Tracheal epithelial cell (primary cell): ENCODE measurements at places on chromosomes 5 and 9. TPM values are rescaled to one million over a fixed set of nuclear protein-coding genes. Genes with fewer than 3 reads are reported as not detected.

The ITGA1 gene
- 1.4 and 3.4 TPM in 2 replicates for total RNA-seq

The MGAT4B gene
- 217 and 225 TPM in 2 replicates for total RNA-seq

The PCDHGA5 gene
- total RNA-seq, result 0.24 TPM in 1 of 2 replicates, not detected in the other

The SLC34A1 gene
- total RNA-seq, result 0.43 TPM in 1 of 2 replicates, not detected in the other

The NEUROG1 gene
- total RNA-seq, result not detected in 2 replicates

The SLC31A2 gene
- 27.1 and 85.3 TPM in 2 replicates for total RNA-seq

The PNPLA7 gene
- 0.21 and 0.24 TPM in 2 replicates for total RNA-seq

The ZDHHC11B gene
- total RNA-seq, result under 0.01 and 0.24 TPM in 2 replicates

The PCDHA12 gene
- total RNA-seq, result 0.21 and 0.48 TPM in 2 replicates

The DCTN4 gene
- 26.7 and 39.9 TPM in 2 replicates for total RNA-seq

The GRM6 gene
- total RNA-seq, result not detected in 2 replicates

The RASGRF2 gene
- 0.21 and 1.7 TPM in 2 replicates for total RNA-seq

The SLC46A2 gene
- not detected in 2 replicates for total RNA-seq

The ACTL7A gene
- not detected in 2 replicates for total RNA-seq

The RHOBTB3 gene
- 24.3 and 31.1 TPM in 2 replicates for total RNA-seq

The ENDOG gene
- total RNA-seq, result 79.5 and 82.5 TPM in 2 replicates

The KIF27 gene
- total RNA-seq, result 2.8 and 3.9 TPM in 2 replicates

The GLIPR2 gene
- under 0.01 and 14.5 TPM in 2 replicates for total RNA-seq

The RXRA gene
- 21.2 and 40.9 TPM in 2 replicates for total RNA-seq

The WDR38 gene
- total RNA-seq, result not detected in 2 replicates

The PCDHGA6 gene
- under 0.01 and 0.24 TPM in 2 replicates for total RNA-seq

The GPX8 gene
- 19.2 and 21.0 TPM in 2 replicates for total RNA-seq

The NTNG2 gene
- total RNA-seq, result under 0.01 and 0.24 TPM in 2 replicates

The STKLD1 gene
- total RNA-seq, result 0.48 TPM in 1 of 2 replicates, not detected in the other

The QRFP gene
- not detected in 2 replicates for total RNA-seq

The PCDHGC4 gene
- total RNA-seq, result under 0.01 and 0.48 TPM in 2 replicates

The SLC23A1 gene
- total RNA-seq, result 0.24 TPM in 1 of 2 replicates, not detected in the other

The MARCOL gene
- not detected in 2 replicates for total RNA-seq

The OR2V2 gene
- total RNA-seq, result not detected in 2 replicates

The FAT2 gene
- 88.4 and 139 TPM in 2 replicates for total RNA-seq

The CORO2A gene
- 17.1 and 29.8 TPM in 2 replicates for total RNA-seq

The HMMR gene
- total RNA-seq, result 3.6 and 5.1 TPM in 2 replicates

The DBH gene
- total RNA-seq, result not detected in 2 replicates

The JAKMIP2 gene
- total RNA-seq, result not detected in 2 replicates

The TMEM167A gene
- total RNA-seq, result 36.9 and 49.4 TPM in 2 replicates

The PIP5K1B gene
- 2.6 TPM in 1 of 2 replicates, not detected in the other for total RNA-seq

The ALDOB gene
- not detected in 2 replicates for total RNA-seq

The PHF24 gene
- total RNA-seq, result under 0.01 and 0.48 TPM in 2 replicates

The NAIF1 gene
- 9.2 and 10.1 TPM in 2 replicates for total RNA-seq

The GHR gene
- total RNA-seq, result 1.4 and 1.7 TPM in 2 replicates

The PCDHA7 gene
- total RNA-seq, result under 0.01 and 0.48 TPM in 2 replicates

The RMRP gene
- 9,806 and 24,624 TPM in 2 replicates for total RNA-seq

The FUT7 gene
- not detected in 2 replicates for total RNA-seq

The GAPT gene
- not detected in 2 replicates for total RNA-seq

The HAPLN1 gene
- under 0.01 TPM in 1 of 2 replicates, not detected in the other for total RNA-seq

The ZBTB5 gene
- total RNA-seq, result 10.1 and 11.3 TPM in 2 replicates

The IFNA21 gene
- not detected in 2 replicates for total RNA-seq

The EGFLAM gene
- total RNA-seq, result 3.0 TPM in 1 of 2 replicates, not detected in the other

The NRARP gene
- total RNA-seq, result 10.0 and 15.7 TPM in 2 replicates

The SARDH gene
- 0.85 and 0.96 TPM in 2 replicates for total RNA-seq

The FSTL4 gene
- not detected in 2 replicates for total RNA-seq

The BARHL1 gene
- total RNA-seq, result not detected in 2 replicates
